ENCODE measurements at places on chromosomes 6 and 20.

- DNase-seq = no peak
Observed at GRCh38 chr20:25281541-25281991, 33.7 kb downstream of the PYGB start.

DNA sequence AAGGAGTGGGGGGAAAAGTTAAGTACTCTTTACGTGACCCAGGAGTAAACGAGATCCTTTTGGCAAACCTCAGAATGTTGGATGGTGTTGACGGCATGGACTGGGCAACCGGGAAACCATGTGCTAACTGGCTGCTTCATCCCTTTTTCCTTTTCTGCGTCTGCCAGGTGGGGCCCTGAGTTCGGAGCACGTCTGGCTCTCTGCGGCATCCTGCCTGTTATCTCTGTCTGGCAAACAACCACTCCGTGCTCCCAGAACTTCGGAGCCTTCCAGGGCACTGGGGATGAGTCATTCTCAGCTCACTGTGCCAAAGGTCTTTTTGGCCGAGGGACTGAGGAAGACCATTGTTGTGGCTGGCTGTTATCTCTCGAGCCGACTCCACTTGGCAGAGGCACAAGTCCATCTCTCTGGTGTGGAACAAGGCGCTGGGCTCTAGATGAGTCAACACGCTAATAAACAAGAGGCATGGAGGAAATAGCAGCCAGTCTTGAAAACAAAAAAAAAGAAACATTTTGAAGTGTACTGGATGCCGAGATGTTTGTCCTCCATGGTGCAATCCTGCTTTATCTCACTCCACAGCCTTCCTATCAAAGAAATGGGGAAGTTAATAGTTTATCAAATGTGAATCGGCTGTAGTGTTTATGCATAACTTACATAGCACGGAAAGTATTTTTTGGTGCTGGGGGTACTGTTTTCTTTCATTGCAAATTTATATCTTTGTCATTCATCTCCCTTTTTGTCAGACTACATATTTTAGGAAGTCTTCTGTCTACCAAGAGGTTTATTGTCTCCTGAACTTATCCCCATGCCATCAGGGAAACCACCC, 64.6 kb upstream of the TXNDC5 start:
- no peak for DNase-seq

DNA sequence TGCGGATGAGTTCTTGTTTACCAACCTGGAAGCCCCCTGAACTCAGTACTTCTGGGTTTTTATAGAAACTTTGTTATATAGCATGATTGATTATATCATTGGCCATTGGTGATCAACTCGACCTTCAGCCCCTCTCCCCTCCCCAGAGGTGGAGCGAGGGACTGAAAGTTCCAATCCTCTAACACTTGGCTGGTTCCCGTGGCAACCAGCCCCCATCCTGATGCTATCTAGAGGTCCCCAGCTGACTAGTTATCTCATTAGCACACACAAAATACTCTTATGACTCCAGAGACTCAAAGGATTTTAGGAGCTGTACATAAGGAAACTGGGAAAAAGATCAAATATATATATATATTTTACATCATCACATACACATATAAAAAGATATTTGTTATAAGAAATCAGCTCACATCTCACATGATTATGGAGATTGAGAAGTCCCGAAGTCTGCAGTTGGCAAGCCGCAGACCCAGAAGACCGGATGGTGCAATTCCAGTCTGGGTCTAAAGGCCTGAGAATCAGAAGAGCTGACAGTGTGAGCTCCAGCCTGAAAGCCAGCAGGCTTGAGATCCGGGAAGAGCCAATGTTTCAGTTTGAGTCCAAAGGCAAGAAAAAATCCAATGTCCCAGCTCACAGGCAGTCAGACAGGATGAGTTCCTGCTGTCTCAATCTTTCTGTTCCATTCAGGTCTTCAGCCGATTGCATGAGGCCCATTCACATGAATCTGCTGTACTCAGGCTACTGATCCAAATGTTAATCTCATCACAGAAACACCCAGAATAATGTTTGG, 179.3 kb upstream of the DTNBP1 start:
- no peak for DNase-seq

GRCh38 chr6:79812195-79812594, 135.2 kb downstream of the ELOVL4 start:
- DNase-seq = no peak

DNA sequence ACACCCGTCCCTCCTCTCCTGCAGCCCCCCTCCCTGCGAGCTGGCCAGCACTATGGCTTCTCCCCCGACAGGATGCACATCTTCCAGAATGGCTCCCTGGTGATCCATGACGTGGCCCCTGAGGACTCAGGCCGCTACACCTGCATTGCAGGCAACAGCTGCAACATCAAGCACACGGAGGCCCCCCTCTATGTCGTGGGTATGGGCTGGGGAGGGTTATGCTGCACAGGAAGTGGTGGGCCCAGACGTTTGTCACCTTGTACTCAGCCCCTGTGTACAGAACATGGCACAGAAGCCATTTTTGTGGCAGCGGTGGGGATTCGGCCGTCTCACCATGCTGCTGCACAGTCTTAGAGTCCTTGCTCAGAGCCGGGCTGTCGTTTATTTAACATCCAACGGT, 29.0 kb upstream of the SRF start:
- no peak for DNase-seq

DNA sequence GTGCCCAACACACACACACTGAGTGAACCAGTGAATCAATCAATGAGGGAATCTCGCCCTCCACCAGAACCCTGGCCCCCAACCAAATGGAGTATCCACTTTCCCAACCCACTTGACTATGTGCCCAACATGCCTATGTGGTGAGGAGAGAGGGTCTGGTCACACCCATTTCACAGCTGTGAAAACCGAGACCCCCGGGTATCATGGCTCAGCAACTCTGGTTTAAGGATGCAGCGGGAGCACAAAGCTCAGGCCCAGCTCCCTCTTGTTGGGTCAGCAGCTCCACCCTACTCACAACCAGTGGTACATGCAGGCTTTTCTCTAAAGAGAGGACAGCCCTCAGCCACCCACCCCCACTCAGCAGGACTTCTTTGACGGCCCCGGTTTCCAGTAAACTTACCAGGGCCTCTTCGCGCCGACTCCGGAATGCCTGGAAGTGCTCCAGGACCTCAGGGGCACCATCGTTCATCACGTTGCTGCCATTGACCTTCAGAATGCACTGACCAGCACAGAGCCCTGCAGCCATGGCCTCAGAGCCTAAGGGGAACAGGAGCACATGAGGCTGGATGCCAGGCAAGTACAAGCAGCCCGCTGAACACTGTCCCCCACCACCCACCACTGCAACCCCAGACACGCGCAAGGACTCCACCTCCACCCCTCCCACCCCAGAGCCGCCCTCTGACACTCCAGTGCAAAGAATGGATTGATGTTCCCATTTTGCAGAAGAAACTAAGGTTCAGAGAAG, 174.7 kb downstream of the PREX1 start:
- no peak for DNase-seq

GRCh38 chr6:40897390-40898003, 141.5 kb downstream of the UNC5CL start:
- no peak for DNase-seq

DNA sequence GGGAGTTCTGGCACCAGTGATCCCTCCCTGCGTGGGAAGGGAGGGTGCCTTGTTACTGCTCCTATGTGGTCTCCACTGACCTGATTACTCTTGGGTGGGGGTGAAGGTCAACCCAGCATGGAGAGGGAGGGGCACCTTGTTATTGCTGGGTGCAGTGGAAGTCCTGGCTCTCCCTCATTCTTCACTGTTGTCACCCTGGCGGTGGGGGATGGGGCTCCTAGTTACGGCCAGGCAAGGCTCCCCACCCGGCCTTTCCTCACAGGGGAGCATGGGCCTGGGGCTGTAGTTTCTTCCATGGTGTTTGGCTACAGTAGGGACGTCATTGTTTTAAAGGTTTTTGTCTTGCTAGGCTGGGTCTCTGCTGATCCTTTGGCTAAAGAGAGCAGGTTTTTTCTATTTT, 40.8 kb downstream of the PACSIN1 start:
- DNase-seq = no peak

DNA sequence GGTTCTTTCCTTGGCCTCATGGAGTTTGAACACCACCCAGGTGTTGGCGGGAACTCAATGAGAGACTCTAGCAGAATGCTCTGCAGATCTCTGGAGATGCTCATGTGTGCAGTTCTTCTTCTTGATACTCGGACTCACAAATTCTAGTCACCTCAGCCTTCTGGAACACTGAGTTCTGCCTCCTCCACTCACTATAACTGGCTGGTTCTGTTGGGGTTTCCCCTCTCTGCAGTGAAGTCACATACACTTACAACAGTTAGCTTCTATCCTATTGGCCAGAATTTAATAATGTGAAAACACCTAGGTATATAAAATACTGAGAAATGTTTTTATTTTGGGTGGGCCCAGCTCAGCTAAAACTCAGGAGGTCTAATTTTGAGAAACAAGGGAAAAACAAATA, 109.6 kb upstream of the HIVEP1 start:
- no peak for DNase-seq
